ENCODE measurements at places on chromosomes 7 and 10. TPM values are rescaled to one million over a fixed set of nuclear protein-coding genes. Genes with fewer than 3 reads are reported as not detected.

DNA sequence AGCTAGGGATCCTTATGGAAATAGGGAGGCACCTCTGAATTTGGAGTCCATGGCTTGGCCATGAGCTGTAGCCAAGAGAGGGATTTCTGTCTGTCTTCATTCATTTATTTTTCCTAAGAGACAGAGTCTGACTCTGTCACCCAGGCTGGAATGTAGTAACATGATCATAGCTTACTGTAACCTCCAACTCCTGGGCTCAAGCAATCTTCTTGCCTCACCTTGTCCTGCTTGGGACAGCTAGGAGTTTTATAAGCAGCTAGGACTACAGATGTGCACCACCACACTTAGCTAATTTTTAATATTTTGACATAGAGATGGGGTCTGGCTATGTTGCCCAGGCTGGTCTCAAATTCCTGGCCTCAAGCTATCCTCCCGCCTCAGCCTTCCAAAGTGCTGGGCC lies 8.5 kb upstream of the HABP2 start:
- DNase-seq, result no peak

GRCh38 chr10:131090761-131091661 lies 220.5 kb downstream of the TCERG1L start:
- no peak for DNase-seq

DNA sequence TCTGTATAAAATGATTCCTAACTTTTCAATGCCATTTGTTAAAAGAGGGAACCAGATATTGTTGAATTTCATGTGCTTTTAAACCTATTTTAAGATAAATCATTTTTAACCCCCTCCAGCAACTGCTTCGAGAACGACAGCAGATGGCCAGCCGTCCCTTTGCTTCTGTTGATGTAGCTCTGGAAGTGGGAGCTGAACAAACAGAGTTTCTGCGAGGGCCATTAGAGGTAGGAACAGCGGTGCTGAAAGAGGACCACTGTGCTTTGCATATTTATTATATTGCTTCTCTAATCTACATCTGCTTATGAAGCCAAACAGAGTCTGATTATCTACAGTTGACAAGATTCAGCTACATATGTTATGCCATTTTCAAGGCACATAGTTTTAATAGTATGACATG lies 545.9 kb downstream of the GFRA1 start:
- DNase-seq, result no peak

DNA sequence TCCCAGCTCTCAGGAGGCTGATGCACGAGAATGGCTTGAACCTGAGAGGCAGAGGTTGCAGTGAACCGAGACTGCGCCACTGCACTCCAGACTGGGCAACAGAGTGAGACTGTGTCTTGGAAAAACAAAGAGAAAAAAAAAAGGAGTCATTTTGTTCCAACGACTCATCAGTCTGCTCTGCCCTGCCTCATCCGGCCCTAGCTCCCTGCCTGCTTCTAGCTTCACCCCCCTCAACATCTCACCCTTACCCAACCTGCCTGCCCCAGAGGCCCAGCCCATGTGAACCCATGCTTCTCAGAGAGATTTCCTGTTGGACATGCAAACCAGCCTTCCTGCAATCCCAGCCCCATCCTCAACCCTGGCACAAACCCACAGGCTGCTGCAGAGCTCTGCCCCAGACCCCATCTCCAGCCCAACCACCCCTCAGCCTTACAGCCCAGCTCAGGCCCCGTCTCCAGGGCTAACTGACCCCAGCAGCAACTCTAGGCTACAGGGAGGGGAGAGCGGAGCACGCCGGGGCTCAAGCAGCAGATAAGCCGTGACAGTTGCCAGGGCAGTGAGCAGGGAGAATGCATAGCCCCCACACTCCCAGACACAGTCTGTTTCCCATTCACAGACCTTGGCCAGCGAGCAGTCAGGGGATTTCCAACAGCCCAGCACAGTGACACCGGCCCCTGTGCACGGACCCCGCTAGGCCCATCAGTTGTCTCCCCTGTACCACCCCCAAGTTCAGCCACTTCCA lies 86.0 kb upstream of the KCTD7 start:
- no peak for DNase-seq

Gene SLC16A12
- 0.57 TPM for total RNA-seq

Data from posterior vena cava (tissue), 2 donors.